ENCODE measurements at places on chromosomes 11 and 22.

DNA sequence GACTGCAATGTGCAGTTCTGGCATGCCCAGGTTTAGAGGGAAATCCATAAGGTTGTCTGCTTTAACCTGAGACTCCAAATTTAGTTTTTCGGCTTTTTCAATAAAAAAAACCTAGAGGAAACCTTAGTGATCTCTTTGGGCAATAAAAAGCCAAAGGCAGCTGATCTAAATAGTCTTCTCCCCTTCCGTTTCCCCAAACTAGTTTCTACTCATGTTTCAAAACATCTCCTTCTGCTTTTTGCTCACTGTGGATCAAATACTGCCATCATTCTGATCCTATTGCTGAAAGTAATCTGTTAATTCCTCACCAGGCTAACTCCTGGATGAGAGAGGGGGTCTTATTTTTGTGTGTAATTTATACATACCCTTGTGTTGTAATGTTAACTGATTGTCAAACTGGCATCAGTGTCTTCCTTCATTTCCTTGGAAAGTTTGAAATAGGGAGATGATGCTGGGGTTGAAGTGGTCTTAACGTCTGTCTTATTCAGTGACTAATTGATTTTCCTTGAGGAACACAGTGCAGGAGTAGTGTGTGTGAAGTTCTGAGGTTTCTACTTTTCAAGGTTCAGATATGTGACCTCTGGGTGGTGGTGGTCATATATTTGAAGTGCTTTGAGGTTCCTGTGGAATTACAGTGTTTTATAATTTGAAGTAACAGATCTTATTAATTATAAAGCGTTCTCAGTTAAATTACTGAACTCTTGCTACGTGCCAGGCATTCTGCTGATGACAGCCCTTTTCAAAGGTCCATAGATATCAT lies 55.0 kb downstream of the ARHGAP42 start:
- DNase-seq = no peak

DNA sequence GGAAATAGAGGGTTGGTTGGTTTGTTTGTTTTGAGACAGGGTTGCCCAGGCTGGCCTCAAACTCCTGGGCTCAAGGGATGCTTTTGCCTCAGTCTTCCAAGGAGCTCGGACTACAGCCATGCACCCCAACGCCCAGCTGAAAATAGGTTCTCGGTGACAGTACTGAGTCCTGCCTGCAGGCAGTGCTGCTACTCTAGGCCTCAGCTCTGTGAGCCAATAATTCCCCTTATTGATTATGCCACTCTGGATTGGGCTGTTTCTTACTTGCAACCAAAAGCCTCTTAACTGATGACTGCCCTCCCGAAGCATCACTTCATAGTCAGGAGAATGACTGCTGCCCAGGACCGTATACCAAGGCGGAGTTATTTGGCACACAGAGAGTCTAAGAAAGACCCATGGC lies 1.2 kb upstream of the C11orf16 start:
- DNase-seq = no peak

DNA sequence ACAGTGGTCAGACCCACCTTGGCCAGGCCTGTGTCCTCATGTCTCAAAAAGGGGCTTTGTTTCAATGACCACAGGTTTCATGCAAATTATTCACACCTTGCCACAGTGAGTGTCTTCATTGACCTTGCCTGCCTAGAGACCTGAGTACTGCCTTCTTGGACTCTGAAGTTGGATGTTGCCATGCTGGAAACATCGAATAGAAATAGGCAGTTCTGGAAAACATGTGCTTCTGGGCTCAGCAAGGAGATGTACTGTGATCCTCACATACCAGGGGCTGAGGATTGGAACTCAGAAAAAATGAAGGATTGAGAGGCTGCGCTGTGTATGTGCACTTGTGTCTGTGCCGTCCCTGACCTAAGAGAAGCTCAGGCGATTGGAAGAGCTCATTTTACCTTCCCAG lies 9.6 kb upstream of the NRIP3 start:
- no peak for DNase-seq

GRCh38 chr11:2929950-2930703 lies 907 bp upstream of the PHLDA2 start:
- peak; percentile 70 for DNase-seq

DNA sequence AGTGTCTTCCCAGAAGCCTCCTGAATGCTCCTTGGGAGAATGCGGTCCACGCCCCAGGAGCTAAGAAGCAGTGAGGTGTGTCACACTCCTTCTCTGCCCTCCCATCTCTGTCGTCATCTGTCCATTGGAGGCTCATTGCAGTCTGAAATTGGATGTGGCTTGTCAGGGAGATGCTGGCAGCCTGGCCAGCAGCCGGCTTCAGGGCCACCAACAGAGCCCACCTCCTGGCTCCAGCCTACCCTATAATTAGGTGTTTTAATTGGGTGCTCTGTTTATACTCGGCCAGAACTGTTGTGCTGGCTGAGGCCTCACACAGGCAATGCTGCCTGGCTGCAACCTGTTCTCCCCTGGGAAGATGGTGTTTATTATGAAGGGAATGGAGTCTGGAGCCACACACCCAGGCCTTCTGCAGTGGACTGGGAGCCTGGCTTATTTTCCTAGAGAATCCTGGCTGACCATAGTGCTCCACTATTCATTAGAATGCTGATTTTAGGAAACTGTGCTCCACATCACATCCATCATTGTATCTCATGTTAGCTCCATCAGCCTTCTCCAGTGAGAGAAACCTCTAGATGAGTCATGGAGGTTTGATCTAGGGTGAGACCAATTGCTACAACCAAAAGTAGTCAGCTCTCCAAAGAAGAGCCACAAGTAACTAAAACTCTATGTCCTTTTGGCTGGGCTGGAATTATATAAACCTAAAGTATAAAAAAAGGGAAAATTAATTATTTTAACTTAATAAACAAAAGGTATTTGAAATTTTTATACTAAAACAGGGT lies 86.8 kb upstream of the CRTAM start:
- DNase-seq = no peak

GRCh38 chr11:23944923-23945322 lies 551.9 kb upstream of the LUZP2 start:
- DNase-seq = no peak

- DNase-seq = no peak
These were observed 81.4 kb upstream of the THY1 start for GRCh38 chr11:119504371-119504770.

DNA sequence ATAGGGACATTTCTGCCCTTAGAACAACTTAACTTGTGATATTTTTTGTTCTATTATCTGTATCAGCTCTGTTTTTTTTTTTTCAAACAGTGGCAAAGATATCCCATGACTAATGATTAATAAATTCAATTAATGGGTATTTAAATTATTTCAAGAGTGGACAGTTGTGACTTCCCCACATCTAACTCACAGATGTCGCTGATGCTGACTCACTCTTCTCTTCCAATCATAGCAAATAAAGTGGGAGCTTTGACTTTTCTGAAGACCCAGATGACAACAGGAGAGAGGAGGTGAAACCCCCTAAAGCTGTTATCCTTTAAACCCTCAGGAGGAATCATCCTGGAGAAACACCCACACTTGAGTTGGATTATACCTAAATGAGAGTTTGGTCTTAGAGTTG lies 27.1 kb downstream of the GGTLC2 start:
- DNase-seq = no peak

GRCh38 chr22:48944433-48944750 lies 883.3 kb downstream of the BRD1 start:
- DNase-seq = no peak

Data from brain microvascular endothelial cell (primary cell).